GM12892 (cell line): ENCODE measurements at places on chromosomes 5 and 9.

DNA sequence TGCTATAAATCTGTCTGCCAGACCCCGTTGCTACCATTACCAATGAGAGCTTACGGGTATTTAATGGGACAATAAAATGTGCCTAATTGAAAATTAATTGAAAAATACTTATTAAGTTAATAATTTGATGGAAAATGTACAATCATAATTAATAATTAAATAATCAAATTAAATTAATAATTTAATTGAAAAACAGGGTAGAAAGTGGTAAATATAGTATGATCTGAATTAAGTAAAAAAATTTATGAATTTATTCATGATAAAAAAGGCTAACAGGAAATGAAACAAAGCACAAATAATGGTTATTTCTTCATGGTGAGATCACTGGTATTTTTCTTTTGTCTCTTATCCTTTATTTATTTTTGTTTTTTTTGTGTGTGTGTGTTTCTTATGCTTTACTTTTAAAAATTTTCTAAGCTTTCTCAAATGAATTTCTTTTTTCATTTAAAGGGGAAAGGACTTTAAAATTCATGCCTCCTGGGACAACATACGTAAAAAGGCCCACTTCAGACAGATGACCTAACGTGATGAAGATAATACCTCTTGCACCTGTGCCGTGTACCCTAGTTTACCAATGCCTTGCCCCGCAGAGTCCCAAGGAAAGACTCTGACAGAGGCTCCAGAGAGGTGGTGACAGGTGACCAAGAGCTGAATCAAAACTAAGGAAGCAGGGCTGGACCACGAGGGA, 24.0 kb upstream of the RXRA start:
- no peak for DNase-seq

- no peak for DNase-seq
These were observed 15.0 kb downstream of the SEMA4D start for GRCh38 chr9:89482901-89483361.

DNA sequence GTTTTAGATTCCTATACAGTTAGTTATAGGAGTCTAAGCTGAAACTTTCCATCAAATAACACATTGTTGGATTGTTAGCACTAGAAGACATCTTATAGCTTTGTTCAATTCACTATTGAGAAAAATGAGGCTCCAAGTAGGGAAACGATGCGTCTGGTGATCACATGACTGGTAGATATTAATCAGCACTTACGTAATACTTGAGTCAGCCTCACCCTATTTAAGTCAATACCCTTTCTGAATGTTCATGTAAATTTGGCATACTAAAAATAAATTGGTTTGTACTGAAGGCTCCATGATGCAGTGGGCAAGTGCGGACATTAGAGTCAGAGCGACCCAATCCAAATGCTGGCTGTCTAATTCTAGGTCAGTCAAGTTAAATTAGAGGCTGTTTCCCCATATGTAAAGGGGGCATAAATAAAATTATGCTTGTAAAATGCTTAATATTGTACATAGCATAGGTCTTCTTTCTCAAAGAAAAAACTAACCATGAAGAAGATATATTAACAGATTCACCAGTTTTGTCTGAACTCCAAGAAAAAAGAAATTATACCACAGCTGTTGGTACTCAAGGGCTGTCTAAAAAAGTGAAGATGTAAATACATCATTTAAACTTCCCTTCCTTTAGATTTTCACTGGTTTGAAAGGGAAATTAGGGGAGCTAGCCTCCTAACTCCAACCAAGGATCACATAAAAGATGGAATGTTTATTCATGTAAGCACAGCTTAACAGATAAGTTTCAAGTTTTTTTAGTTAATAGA, 406.6 kb upstream of the TLE4 start:
- DNase-seq = no peak

- no peak for DNase-seq
These were observed 2.8 kb upstream of the PFN3 start for GRCh38 chr5:177403102-177403791.

DNA sequence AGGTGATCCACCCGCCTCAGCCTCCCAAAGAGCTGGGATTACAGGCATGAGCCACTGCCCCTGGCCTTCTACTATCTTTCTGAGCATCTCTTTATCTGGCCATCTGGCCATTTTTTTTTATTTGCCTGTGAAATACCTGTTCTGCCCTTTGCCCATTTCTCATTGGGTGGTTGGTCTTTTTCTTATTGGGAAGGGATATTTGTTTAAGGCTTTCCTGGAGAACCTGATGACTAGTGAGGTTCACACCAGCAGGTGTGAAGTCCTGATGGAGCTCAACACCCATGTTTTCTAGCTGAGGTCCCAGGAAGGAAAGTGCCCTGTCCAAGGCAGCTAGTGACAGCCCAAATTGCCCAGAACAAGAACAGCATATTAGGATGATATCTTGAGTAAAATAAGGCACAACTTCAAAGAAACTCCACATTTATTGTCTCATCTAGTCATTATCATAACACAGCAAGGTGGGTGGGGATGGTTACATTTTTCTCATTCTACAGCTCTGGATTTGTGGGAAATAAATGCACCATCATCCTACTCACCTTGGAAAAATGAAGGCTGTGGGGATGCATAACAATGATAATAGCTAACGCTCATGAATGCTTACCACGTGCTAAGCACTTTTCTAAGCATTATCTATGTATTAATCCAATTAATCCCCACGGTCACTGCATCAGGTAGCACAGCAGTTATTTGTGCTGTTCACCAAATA, 20.3 kb downstream of the SLC36A3 start:
- no peak for DNase-seq

DNA sequence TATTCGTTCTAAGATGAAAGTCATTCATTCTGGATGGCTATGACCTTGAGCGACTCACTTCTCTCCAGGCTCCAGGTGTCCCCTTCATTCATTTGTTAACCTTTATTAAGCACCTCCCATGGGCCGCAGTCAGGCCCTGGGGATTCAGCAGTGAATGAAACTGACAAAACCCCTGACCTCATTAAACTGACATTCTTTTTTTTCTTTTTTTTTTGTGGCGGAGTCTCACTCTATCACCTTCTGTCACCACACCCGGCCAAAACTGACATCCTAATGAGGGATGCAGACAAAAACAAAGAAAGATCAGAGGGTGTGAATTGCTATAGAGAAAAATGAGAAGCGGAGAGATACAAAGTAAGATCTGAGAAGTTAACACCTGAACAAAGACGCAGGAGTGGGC, 16.5 kb upstream of the ODF2 start:
- no peak for DNase-seq
